ENCODE measurements at places on chromosomes 16 and 17.

DNA sequence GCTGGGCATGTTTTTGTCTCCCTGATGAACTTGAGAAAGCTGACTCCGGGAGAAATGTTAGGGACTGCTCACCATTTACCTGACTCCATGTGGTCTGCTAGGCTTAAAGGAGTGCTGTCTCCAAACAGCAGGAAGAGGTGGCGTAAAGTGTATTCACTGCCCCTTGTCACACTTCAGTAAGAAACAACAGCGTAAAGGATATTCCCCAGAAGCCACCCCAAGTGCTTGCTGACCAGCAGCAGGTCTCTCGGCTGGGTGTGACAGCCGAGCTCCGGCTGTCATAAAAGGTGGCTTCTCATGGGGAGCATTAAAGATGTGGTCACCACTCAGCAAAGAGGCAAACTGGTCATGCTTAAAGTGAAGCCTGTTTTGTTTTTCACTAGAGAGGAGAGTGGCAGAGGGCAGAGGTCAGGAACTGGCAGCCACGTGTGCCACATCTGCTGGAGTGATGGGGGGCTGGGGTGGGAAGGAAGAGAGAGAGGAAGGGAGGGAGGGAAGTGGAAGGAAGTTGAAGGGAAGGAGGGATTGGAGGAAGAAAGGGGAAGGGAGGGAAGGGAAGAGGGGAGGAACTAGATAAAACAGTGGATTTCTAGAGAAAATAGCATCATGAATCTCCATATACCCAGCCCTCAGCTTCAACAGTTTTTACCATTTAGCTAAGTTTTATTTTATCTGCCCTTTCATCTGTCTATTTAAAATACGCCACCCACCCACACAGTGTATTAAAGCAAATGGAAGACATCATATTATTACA is 119.3 kb downstream of the CLEC16A start:
- no peak for DNase-seq

DNA sequence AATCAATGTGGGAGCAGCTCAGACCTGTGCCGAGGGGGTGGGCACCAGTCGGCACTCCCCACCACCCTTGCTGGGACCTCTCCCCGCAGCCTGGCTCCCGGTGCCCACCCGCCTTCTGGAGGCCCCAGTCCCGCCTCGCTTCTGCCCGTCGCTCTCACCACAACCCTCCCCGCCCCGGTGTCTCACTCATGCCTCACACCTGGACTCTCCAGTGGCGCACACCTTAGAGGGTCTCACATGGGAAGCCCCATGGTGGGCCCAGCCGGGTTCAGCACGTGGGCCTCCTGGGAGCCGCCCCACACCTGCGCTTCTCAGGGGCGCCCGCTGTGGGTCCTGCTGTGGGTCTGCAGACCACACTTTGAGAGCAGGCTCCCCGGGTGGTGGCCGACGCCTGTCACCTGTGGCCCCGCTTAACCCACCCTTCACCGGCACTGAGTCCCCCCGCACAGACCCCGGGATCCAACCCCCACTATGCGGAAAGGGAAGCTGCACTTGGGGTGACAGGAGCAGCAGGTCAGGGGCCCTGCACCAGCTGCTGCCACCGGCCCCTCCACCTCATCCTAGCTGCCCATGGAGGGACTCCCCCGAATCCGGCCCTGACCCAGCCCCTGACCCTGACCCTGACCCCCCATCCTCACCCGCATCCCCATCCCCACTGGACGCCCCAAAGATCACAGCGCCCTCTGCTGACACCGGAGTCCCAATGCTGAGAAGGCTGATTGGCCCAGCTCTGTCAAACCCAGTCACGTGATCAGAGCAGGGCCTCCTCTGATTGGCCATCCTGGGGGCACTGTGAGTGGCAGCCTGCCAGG is 27.4 kb upstream of the SLC38A10 start:
- DNase-seq: no peak

GRCh38 chr17:62600805-62601204 is 26.7 kb upstream of the MRC2 start:
- no peak for DNase-seq

- DNase-seq: no peak
Measured at GRCh38 chr17:16100737-16101400, 101.2 kb downstream of the TTC19 start.

DNA sequence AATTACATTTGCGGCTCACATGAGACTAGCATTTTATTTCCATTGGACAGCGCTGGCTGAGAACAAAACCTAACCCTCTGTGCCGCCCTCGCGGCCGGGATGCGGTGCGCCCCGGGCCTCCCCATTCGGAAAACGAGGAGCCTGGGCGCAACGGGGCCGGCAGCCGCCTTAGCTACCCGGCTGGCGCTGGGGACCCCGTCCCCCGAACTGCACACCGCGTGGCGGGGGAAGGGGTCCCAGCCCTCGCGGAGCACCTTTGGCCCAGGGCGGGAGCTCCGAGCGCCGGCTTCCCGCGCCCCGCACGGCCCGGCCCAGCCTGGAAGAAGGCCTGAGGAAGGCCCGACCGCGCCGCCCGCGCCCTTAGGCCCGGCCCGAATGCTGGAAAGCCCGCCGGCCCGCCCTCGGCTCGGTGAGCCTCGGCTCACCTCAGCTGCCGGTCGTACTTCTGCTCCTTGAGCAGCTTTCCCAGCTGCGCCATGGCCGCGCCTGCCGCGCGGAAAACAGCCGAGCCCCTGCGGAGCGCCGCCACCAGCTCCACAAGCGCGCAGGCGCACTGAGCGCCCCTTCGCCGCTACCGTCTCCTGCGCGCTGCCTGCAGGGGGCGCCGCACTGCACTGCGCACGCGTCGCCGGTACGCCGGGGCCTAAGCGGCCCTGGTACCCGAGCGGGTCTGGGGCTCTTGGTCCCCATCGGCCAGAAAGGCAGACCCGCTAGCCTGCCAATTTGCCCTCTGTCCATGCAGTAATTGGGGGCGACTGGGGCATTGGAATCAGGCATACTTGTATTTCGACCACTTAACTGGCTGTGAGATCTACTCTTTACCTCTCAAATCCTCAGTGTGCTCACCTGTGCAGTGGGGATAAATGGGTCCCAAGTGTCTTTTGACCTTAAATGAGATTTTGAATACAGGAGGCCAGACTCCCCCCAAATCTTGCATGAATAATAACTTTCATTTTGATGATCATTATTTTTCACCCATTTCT is at the start of gene NAE1:
NAE1 (minus strand) TSS at position 555 of the 983 bp plus-strand sequence; CDS start at position 478, 77 bp downstream.
- DNase-seq: peak; percentile 86

DNA sequence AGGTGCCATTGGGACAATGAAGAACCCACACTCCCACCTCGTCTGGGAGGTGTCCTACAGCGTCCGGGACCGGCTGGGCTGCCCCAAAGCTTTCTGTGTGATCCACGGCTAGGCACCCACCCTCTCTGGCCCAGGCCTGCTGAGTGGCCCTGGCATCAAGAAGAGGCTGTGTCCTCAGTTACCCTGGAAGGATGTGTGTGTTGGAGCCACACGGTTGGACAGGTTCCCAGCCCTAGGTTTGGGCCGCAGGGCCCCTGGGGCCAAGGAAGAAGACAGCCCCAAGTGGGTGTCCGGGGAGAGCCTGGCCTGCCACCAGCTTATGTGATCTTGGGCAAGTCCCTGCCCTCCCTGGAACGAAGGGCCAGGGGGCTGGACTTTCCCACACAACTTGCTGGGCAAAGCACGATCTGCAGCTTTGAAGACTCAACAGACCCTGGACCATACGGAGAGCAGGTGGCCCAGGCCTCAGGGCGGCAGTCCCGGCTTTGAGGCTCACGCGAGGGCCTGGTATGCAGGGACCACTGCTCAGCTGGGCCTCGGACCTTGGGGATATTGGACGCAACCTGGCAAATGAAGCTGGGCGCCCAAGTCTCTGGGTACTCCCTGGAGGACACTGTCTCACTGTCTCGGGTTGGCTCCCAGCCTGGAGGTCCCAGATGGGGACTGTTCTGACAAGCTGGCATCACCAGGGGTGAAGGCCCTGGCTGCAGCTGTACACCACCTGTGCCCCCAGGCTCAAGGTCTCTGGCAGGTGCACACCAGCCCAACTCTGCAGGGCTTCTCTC is 17.5 kb downstream of the MYBBP1A start:
- DNase-seq: no peak

- no peak for DNase-seq
Measured at GRCh38 chr17:21711182-21711581, 18.9 kb downstream of the KCNJ18 start.

GRCh38 chr16:52869243-52869642 is 183.5 kb downstream of the CHD9NB start:
- DNase-seq: no peak

DNA sequence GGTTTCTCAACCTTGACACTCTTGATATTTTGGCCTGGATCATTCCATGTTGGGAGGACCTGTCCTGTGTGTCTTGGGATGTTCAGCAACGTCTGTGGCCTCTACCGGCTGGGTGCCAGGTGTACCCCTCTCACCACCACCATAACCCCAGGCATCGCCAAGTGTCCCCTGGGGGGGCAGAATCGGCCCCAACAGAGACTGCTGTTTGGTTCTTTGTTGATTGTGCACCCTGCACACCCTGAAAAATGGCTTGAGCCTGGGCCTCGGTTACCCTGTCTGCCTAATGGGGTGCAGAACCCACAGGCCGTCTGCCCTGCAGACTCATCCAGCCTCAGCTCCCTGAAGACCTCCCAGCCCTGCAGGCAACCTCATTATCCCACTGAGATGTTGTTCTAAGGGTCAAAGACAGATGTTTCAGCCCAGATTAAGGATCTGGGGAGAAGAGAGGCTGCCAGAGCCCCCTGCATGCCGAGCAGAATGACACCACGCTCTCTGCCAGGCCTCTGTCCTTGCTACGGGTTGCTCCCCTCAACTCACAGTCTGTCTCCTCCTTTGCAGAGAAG is 9.2 kb downstream of the CACNG1 start:
- no peak for DNase-seq

DNA sequence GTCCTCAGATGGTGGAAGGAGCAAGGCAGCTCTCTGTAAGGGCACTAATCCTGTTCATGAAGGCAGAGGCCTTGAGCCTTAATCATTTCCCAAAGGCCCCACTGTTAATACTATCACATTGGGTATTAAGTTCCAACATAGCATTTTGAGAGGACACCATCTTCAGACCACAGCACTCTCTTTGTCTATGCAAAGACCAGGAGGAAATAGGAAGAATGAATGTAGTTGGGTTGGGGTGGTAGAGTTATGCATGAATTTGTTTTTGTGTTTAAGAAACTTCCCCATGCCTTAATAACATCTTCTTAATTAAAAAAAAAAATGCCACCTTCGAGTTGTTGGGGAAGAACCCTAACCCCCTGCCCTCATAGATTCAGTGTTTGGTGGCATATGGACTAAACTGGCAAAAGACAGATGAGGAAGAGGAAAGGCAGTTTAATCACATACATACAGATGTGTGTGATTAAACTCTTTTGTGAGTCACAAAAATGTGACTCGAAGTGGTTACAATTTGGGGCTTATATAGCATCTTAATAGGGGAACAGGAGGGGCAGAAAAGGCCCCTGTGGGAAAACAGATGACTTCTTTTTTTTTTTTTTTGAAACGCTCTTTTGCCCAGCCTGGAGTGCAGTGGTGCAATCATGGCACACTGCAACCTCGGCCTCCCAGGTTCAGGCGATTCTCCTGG is 35.0 kb upstream of the SLC5A10 start:
- DNase-seq: no peak

All from spinal cord (tissue), 10 donors.